ENCODE measurements at places on chromosomes 1 and 21.

- no peak for DNase-seq
Observed at GRCh38 chr1:229479660-229480399, 28.3 kb downstream of the NUP133 start.

DNA sequence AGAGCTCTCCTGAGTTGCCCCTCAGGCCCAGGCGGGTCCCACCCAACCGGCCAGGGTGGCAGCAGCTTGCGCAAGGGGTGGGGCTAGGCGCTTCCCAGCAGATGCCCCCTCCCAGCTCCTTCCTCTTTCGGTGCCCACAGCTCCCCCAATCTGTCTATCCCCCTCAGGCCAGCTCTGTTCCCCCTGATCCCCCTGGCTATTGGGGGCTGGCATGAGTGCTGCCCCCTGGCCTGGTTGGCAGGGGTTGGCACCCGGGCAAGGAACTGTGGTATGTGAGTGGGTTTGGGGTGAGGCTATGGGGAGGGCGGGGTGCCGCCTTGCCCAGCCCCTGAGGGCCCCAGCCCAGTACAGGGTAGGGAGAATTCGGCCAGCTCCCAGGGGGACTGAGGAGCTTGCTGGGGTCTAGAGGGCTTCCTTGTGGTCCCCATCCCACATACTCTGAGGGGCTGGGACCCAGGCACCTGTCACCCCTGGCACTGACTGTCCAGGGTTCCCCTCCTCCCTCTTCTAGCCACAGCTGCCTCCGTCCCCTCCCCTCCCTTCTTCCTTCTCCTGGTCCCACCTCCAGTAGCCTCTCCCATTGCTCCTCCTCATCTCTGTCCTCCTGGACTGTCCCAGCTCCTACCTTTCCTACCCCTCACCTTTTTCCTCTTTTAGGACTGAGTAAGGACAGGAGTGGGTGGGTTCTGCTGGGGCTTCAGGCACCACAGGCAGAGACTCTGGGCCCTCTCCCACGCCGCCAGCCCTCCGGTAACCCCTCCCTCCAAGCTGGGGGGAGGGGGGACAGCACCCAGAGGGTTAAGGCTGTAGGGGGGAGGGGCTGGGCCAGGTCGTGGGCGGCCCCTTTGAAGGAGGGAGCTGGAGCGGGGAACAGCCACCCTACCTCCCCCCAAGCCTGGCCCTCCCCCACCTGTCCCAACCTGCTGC is 5.7 kb downstream of the ZBTB7B start:
- no peak for DNase-seq

DNA sequence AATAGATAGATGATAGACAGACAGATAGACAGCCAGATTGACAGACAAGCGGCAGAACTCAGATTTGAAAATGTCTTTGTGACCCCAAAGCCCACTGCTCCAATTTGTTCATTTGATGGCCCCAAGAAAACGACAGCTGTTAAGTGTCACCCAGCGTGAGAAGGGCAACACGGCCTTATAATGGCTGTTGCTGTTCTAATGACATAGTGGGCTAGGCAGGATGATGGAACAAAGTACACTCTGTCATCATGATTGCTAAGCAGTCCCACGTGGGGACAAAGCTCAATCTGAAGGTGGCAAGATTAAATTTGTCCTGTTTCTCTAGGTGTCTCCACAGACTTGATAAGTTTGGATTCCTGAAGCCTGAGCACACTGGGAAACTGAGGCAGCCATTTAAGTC is 112.9 kb downstream of the DAB1 start:
- DNase-seq = no peak

DNA sequence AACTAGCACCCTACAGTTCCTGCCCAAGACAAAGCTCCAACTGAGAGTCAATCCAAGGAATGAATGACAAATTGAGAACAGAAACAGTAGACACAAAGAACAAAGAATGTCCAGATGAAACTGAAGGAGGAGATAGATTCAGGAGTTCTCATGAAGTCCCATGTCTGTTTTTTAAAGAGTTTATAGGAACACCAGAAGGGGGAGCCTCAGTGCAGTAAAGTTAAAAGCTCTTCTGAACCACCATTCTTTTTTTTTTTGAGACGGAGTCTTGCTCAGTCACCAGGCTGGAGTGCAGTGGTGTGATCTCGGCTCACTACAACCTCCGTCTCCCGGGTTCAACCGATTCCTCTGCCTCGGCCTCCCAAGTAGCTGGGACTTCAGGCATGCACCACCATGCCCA is 323.6 kb downstream of the MRPL39 start:
- no peak for DNase-seq

DNA sequence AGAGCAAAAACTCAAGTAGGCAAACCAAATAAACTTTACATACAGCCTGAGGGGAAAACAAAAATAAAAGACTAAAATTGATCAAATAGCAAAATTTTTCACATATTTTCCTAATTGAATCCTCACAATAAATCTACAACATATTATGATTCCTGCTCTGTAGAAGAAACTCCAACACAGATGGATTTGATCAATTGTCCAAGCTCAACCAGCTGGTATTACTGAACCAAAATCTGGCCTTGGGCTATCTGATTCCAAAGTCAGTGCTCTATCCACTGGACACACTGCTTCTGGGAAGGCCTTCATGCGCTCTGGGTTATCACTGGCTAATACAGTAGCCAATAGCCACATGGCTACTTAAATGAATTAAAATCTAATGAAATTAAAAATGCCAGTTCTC is 39.3 kb downstream of the PCNX2 start:
- no peak for DNase-seq

DNA sequence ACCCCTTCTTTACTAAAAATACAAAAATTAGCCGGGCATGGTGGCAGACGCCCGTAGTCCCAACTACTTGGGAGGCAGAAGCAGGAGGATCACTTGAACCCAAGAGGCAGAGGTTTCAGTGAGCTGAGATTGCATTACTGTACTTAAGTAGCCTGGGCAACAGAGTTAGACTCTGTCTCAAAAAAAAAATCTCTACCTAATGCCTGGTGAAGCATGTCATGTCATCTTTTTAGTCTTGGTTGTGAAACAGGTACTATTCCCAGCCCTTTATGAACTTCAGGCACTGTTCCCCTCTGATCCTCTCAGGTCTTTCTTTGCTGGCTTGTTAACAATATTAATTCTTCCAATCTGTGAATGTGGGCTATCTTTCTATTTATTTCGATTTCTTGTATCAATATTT is 22.1 kb downstream of the PRRC2C start:
- DNase-seq = no peak

- DNase-seq = no peak
Observed at GRCh38 chr1:216907100-216907499, 183.9 kb upstream of the ESRRG start.
